ENCODE measurements at places on chromosomes 5 and 9.

- no peak for DNase-seq
Measured at GRCh38 chr5:136619556-136619955, 254.2 kb upstream of the TRPC7 start.

DNA sequence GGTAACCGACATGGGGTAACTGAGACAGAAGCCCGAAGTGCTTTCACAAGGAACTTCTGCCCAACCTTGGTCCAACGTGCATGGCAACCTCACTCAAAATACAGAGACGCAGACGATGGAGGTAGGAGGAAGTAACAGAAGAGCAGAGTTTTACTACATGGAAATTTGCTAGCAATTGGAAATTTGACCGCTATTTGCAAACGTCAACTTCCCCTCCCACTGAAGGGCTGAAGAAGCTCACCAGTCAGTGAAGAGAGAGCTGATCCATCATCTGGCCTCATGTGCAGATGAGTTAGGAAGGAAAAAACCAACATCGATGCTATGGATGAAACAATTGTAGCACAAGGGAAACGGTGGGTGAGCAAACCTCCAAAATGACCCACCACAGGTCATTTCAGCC lies 196.7 kb downstream of the RGS3 start:
- DNase-seq: no peak

- peak; percentile 83 for DNase-seq
Measured at GRCh38 chr9:120890320-120891244, 13.6 kb upstream of the PHF19 start.

DNA sequence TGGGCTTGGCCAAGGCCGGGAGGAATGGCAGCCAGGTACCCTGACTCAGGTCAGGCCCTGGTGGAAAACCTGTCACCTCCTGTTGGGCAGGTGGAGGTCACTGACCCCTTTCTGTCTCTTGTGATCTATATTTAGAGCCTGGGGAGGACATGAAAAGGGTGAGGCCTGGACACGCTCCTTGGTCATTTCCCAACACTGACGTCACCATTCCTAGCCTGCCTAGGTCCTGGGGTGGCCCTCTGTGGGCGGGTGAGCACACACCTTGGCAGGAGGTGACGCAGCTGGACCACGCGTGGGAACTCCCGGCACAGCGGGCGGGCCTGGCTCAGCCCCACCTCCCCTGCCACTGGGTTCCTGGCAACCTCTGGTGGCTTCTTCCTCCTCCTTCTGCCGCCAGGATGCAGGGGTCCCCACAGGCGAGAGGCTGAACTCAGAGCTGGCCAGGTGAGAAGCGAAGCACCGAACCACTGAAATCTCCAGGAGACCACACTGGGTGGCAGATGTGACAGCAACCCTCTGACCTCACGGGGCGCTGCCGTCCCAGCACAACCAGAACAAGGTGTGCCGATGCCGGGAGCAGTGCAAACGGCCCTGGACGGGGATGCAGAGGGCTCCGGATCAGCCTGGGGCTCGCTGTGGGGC lies 6.4 kb upstream of the RALGDS start:
- no peak for DNase-seq

DNA sequence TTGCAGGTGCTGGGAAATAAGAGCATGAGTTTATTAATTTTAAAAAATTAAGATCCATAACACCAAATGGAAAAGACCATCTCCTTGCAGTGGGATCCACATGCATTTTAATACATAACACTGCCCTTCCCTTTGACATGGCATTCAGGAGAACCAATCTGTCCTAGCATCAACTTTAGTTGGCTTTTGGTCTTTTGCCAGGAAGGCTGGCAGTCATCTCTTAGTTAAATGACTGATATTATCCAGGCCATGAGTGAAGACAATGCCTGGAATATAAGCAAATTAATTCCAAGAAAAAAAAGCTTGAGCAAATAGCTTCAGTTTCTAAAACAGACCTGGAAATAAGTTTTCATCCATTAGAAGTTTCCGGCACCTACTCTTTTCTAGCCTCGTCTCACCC lies 55.1 kb upstream of the OTULINL start:
- no peak for DNase-seq

DNA sequence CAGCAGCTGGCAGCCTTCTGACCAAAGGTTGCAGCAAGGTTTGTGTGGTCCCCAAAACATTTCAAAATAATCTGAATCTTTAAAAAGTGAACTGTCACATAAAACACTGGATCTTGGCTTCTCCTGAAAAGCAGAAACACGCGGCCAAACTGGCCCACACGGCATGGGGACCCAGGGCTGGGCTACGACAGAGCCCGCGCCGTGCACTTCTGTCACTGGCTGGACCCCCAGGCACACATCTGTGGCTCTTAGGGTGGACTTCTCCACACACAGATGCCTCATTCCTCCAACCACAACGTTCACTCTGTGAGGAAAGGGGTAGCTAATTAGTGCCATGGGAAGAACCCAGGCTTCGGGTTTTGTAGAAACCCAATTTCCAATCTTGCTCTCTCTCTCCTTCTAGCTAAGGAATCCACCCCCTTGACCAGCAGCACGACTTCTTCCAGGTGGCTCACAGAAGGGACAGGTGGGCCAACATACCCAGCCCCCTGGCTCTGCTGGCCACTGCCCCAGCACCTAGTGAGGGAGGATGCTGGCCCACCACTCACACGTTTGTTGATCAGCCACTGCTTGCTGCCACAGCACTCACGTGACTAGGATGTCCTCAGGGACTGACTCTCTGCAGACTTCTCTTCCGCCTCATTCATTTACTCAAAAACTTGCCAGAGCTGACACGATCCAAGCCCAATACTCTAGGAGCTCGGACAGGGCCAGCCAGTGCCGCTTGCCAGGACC lies 17.9 kb downstream of the LMAN2 start:
- DNase-seq: no peak

GRCh38 chr5:172731680-172732074 lies 39.3 kb downstream of the DUSP1 start:
- no peak for DNase-seq

- DNase-seq: no peak
Measured at GRCh38 chr5:54080831-54081230, 229.5 kb downstream of the ARL15 start.

- DNase-seq: no peak
Measured at GRCh38 chr5:61675015-61675692, 343.1 kb downstream of the ZSWIM6 start.

GRCh38 chr5:34552686-34553085 lies 103.4 kb upstream of the RAI14 start:
- DNase-seq: no peak

DNA sequence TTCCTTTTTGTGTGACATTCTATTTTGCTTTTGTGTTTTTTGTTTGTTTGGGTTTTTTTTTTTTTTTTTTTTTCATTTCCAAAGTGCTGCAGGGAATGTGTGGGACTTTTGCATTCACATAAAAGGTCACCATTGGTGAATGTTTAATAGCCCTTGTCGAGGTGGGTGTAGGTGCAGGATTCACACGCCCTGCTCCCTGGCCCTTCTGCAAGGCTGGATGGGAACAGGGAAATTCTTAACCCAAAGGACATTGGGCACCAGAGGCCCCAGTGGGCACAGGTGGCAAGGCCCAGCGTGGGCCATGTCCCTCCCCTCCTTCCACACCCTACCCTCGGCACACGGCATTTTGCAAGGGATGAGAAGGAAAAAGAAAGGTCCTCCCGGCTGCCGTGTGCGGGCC lies 50.4 kb upstream of the NOTCH1 start:
- DNase-seq: no peak

- DNase-seq: no peak
Measured at GRCh38 chr5:59279979-59280378, 613.5 kb downstream of the PDE4D start.

DNA sequence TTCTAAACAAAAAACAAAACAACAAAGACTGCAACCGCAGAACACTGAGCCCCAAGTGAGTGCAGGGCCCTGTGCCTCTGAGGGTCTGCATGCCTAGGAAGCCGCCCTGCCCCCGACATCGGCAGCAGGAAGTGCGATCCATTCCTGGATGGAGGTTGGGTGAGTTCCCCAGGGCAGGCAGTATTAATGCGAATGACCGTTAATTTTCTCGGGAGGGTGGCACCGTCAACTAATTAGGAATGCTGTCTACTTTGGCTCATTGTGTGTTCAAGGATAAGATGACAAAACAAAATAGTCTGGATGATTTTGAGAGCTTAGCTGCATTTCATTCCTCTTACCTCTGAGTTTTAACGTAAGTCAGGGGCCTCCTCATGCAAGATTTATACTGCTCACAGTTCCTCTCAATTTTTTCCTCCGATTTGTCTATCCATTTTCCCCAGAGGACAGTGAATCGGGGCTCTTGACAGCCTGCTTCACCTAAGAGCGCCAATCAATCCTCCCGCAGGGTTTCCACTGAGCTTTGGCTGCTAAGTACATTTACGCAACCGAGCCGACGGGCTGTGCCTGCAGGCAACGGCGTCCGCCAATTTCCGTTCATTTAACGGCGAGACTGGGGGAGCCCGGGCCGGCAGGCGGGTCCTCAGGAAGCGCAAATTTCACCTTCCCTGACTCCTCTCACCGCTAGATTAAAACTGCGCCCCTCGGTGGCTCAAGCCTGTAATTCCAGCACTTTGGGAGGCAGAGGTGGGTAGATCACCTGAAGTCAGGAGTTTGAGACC lies 2.9 kb upstream of the NXNL2 start:
- DNase-seq: no peak

DNA sequence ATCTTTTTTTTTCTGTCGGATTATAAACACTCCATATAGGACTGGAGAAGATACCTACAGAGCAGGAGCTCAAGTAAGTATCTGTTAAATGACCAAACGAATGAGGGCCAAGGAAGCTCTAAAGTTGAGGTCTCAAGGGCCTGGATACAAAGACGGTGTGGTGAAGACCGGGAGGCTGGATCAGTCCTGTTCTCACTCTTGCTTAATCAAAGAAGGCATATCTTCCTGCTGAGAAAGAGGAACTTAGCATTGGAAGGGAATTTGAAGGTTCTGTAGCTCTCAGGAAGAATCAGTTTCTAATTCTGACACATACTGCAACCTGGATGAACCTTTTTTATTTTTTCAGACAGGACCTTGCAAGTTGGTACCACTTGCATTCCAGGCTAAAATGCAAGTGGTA lies 28.3 kb upstream of the PAX5 start:
- no peak for DNase-seq

DNA sequence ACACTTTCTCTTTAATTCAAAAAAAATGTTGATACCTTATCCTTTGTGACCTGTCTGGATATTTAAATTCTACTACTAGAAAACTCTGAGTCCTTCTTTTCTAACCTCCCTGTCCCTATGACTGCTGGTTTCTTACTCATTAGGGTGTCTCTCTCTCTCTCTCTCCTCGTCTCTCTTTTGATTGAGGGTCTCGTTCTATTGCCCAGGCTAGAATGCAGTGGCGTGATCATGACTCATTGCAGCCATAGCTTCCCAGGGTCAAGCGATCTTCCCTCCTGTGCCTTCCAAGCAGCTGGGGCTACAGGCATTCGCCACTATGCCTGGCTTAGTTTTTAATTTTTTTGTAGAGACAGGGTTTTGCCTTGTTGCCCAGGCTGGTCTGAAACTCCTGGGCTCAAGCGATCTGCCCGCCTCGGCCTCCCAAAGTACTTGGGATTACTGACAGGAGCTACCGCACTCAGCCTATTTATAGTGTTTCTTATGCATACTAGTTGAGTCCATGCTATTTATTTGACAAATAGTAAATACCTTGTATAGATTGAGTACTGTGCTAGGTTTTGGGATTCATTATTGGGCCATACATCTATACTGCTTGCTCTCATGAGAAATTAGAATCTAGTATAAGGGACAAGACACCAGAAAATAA lies 61.9 kb downstream of the NSD1 start:
- DNase-seq: no peak

DNA sequence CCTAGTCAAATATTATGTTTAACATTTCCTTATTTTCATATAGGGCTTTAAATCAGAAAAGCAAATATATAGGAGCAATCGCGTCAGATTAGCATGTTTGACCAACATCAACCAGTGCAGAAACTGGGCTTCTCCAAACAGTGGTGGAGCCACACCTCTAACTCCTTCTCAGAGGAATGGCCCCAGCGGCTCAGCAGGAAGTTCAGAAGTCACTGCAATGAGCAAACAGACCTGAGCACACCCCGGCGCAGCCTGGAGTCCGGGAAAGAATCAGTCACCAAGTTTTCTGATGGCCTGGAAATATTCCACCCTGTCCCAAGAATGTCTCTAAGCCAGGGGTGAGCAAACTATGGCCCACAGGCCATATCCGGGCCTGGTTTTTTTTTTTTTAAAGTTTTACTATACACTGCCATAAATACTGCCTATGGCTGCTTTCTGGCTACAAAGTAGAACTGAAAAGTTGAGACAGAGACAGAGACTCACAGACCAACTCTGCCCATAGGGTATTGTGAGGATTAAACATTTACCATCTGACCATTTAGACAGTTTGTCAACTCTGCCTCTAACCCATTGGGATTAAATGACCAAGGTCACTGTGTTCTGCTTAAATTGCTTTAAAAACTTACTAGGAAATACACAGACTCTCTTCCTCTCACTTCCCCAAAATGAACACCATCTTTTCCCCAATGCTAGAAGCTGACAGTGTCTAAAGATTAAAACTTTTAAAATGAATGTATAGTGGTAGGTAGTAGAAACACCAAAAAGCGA lies 5.4 kb downstream of the GOLM1 start:
- no peak for DNase-seq

DNA sequence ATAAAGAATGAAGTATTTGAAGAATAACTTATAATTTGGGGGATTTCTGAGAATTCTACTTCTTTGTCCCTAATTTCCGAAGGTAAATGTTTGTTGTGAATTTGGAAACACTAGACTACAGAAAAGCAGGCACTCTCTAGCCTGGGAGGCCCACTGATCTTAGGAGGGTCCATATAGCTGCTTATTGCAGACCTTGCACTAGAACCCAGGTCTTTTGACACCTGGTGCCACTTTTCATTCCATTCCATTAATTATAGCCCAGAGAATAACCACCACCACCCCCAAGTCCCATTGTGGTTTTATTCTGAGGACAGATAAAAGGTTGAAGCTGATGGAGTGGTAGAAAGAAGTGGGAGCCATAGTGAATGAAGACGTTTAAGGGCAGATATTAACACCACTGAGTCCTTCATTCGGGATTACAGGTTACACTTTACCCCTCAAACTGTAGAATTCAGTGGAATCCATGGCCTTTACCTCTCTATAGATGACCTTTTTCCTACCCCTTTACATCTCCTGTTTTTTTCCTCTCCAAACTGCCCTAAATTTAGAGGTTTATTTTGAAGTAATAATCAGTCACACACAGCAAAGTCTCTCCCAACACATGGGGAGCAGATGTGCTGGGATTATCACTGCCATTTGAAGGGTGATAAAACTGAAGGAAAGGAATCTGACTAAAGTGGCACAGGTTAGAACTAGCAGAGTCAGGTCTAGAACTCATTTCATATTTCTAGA lies 12.0 kb upstream of the PSMD5 start:
- DNase-seq: no peak

GRCh38 chr9:114804505-114804904 lies 1.3 kb downstream of the TNFSF15 start:
- no peak for DNase-seq
